ENCODE measurements at places on chromosomes 5 and 9. TPM values are rescaled to one million over a fixed set of nuclear protein-coding genes. Genes with fewer than 3 reads are reported as not detected.

GRCh38 chr9:92983984-92984589 lies 36.8 kb downstream of the FGD3 start:
- H3K4me3 ChIP-seq = no peak overlapping the region
- H3K27ac ChIP-seq = no peak overlapping the region
- no peak for DNase-seq
- no peaks in the 10 kb centered on the region for H3K27me3 ChIP-seq

- no peak for DNase-seq
- H3K4me3 ChIP-seq = no peak overlapping the region
- H3K4me1 ChIP-seq = no peaks in the 10 kb centered on the region
- no peak overlapping the region for H3K27ac ChIP-seq
Measured at GRCh38 chr9:93520523-93520922, 55.9 kb upstream of the PHF2 start.

DNA sequence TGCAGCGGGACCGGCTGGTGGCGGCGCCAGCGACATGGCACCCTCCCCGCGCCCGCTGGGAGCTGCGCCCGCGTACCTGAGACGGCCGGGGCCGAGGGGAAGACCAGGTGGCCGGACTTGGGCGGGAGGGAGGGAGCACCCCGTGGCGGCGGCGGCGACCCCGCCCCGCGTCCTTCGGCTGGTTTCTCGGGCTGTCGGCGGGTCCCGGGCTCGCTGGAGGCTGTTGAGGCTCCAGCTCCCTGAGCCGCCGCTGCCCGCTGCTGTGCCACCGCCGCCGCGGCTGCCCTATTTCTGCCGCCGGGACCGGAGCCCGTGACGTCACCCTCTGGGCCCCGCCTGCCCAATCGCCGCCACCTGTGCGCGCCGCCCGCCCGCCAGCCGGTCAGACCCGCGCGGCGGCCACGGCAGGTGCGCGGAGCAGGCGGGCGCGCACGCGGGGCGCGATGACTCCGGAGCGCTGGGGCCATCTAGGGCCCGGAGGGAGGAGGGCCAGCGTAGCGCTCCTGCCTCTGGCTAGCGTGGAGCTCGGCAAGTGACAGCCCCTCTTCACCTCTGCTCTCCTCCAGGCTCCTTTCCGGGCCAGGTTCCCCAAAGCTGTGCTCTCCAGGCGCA lies at the start of gene FSTL4:
FSTL4 (minus strand) TSS at position 293 of the 612 bp plus-strand sequence.
- H3K27me3 ChIP-seq = peaks cover 12% of the 10 kb centered on the region
- H3K4me3 ChIP-seq = no peak within 1 kb of the TSS
- DNase-seq = no peak
- H3K36me3 ChIP-seq = no peaks in the 10 kb centered on the region

The WDR31 gene
- 0.97 TPM for total RNA-seq

The TOMM5 gene
- total RNA-seq = 165 TPM

Data from GM12878 (cell line).